ENCODE measurements at places on chromosomes 7 and 10. TPM values are rescaled to one million over a fixed set of nuclear protein-coding genes. Genes with fewer than 3 reads are reported as not detected.

GRCh38 chr10:72660220-72660619, 31.7 kb upstream of the MCU start:
- no peak for DNase-seq

GRCh38 chr7:16615228-16615627, 30.3 kb downstream of the ANKMY2 start:
- DNase-seq, result no peak

GRCh38 chr10:64344211-64344610, 823.0 kb downstream of the REEP3 start:
- no peak for DNase-seq

DNA sequence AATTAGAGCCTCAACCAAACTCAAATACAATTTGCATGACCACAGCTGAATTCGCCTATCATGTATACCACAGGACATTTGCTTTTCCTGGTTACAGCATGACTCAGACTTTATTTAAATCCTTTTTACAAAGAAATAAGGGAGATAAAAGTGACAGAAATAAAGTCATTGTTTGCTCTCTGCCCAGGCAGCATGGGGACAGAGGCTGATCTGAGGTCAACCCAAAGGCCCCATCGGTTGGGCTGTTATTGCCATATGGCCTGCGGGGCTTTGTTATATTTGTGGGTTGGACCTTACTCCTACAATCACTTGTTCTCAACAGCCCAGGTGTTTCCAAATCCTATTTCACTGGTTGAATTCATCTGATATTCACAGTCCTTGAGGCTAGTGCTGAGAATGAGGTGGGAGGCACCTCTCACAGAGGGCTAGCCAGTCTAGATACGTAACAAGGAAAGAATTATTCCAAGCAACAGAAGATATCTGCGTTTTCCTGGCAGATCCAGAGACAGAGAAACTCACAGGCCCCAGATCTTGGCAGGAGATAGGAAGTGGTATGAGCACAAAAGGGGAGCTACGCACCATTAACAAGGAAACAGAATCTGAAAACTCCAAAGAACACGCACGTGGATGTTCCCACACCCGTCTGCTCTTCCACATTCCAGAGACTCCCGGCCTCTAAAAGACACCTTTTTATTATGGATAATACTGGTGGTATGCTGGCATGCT, 117.3 kb downstream of the HIPK2 start:
- no peak for DNase-seq

GRCh38 chr10:62261666-62262065, 7.0 kb downstream of the RTKN2 start:
- no peak for DNase-seq

- no peak for DNase-seq
Observed at GRCh38 chr10:109215291-109216075, 707.8 kb downstream of the XPNPEP1 start.

AHCYL2 gene
- 24.2 TPM for total RNA-seq

WNT16 gene
- total RNA-seq, result 1.5 TPM

NPFFR1 gene
- total RNA-seq, result 0.35 TPM

Measured in ovary (tissue), 10 donors.